ENCODE measurements at places on chromosomes 7 and 10.

DNA sequence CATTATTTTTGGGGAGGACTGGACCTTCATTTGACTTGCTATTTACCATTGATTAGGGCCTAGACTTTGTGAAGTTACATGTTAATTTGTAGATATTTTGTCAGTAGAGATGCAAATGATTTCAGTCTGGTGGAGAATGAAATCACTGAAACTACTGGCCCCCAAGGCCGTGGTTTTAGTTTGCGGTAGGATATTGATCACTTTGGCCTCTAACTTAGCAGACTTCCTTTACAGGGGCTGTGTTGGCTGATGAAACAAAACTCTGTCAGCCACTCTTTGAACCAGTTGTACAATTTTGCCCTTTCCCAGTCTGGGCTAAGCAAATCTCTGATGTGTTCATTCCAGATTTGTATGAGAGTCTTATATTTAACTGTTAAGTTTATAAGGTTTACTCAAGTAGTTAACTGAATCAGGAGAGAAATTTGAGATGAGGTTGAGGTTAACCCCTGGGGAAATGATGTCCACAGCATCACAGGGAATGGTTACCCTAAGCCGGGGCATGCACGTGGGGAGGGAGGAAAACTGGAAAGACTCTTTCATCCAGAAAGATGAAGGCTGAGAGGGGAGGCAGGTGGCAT is 105.7 kb upstream of the INSIG1 start:
- DNase-seq, result no peak

GRCh38 chr10:91088300-91089140 is 131.9 kb upstream of the PCGF5 start:
- DNase-seq, result peak; percentile 31

DNA sequence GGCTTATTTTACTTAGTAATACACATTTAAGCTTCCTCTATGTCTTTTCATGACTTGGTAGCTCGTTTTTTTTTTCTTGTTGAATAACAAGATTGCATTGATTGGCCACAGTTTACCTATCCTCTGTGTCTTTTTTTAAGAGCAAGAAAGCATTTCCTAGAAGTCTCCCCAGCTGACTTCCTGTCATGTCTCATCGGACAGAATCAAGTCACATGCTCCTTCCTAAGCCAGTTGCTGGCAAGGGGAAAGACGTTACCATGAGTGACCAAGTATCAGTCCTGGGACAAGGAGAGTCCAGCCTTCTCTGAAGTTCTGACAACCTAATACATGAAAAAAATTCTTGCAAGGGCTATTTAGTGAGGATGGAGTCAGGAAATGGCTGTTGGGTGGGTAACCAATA is 24.9 kb upstream of the SFRP5 start:
- DNase-seq, result peak; percentile 8

DNA sequence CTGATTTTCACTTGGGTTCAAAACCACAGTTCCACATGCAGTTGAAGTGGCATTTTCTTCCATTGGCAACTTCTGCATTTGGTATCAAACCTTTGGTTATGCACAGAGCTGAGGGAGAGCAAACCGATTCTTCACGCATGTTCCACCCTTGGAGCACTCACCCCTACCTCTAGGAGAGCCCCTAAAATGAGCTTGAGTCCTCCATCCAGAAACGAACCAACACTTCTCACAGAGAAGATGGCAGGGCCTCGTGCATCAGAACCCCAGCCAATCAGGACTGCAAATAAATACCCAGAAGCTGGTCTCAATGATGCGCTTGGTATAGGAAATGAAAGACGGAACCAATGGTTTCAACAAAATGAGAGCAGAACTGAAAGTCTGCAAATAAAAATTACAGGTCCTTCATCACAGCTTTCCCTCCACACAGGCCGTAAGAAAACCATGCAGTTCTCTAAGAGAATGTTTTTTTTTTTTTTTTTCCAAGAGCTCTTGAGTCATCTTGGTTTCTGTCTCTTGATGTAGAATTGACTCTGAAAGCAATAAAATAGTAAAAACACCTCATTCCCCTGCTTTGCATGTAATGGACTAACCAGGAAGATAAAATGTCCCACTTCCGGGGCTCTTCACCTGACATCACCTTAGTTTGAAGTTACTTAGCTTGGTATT is 23.9 kb downstream of the KLF6 start:
- DNase-seq, result peak; percentile 46

- DNase-seq, result peak; percentile 63
These were observed 33.3 kb downstream of the CDK14 start for GRCh38 chr7:90629297-90629918.

GRCh38 chr7:96825285-96825684 is 115.6 kb upstream of the SEM1 start:
- no peak for DNase-seq

GRCh38 chr7:66204822-66205740 is at the start of gene TPST1:
TSS of gene TPST1 (plus strand) at chr7:66205334. CDS start at chr7:66240426, 35,092 bp downstream.
- DNase-seq, result peak; percentile 93

DNA sequence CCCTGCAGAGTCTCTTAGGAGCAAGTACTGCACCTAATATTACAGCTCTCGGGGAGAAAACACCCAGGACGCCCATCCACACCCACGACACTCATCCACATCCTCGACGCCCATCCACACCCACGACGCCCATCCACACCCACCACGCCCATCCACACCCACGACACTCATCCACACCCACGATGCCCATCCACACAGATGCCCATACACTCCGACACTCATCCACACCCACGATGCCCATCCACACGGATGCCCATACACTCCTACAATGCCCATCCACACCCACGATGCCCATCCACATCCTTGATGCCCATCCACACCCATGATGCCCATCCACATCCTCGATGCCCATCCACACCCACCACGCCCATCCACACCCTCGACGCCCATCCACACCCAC is 503.1 kb downstream of the PTPRN2 start:
- no peak for DNase-seq

GRCh38 chr7:97020996-97021746 is 3.5 kb downstream of the DLX5 start:
- no peak for DNase-seq

DNA sequence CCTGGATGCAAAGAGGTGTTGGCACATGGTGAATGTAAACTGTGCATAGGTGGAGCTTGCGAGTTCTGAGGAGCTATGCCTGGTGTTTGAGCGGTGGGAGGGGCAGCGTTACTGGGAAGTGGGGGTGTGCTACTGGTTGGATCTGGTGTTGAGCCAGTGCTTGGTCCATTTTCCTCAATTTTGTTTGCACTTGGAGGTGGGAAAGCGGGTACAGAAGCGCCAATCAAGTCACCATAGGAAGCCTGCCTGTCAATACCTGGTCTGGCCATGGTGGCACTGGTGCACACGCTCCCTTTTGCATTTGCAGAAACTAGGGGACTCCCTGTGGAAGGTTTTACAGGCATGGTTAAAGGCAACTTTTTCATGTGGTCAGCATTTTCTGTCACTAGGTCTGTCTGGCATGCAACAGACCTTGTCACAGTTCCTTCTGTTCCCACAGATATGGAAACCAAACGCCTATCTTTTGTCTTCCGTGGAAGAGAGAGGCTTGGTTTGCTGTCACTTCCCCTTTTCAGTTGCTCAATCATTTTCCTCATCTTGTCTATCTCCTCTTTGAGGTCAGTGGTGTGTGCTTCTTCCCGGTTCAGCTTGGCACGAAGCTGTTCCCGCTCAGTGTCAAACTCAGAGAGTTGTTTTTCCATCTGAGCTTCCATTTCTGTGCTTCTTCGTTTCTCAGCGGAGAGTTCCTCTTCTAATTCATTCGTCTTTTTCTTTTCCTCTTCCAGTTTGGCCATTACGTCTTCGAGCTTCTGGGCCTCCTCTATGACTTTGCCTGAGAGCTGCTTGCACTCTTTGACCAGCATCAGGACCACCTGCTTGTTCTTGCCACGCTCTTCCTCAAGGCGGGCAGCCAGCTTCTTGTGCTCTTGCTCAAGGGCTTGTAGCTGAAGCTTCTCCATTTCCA is 81.1 kb downstream of the CTTNBP2 start:
- DNase-seq, result no peak

GRCh38 chr7:10662491-10662890 is 311.2 kb upstream of the PHF14 start:
- DNase-seq, result no peak

GRCh38 chr10:31358688-31359330 is 39.8 kb downstream of the ZEB1 start:
- no peak for DNase-seq

- DNase-seq, result no peak
These were observed 75.9 kb upstream of the HGF start for GRCh38 chr7:81845744-81846241.

DNA sequence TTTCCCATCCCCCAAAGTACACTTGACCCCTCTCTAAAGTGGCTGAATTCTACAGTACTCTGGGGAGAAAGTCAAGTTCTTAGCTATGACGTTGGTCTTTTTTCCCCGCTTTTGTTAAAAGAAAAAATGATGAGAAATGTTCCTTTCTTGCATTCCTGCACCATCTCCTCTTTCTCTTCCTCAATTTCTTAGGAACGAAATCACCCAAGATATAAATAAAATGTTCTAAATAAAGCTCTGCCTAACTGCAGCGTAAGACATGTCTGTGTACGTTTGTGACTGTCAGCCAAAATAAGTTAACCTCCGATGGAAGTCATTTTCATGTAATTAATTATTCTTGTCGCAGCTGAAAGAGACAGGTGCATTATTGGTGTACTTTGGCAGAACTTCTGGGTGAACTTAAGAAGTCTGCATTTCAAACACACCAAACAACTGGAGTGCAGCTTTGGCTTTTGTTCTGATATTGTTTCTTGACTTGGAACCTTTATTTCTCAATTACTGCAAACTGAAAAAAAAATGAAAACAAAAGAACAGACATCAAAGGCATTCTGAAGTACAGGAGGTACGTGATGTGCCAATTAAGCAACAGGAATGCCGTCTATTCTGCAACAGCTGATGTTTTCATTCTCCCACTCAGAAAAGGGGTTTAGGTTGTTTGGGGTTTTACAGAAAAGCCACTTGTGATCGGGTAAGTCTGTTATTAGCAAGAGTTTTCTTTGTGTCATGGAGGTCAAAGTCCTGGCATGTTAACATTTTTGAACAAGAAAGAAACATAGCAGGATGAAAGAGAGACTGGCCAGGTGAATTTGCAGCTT is 82.4 kb upstream of the SDK1 start:
- no peak for DNase-seq

DNA sequence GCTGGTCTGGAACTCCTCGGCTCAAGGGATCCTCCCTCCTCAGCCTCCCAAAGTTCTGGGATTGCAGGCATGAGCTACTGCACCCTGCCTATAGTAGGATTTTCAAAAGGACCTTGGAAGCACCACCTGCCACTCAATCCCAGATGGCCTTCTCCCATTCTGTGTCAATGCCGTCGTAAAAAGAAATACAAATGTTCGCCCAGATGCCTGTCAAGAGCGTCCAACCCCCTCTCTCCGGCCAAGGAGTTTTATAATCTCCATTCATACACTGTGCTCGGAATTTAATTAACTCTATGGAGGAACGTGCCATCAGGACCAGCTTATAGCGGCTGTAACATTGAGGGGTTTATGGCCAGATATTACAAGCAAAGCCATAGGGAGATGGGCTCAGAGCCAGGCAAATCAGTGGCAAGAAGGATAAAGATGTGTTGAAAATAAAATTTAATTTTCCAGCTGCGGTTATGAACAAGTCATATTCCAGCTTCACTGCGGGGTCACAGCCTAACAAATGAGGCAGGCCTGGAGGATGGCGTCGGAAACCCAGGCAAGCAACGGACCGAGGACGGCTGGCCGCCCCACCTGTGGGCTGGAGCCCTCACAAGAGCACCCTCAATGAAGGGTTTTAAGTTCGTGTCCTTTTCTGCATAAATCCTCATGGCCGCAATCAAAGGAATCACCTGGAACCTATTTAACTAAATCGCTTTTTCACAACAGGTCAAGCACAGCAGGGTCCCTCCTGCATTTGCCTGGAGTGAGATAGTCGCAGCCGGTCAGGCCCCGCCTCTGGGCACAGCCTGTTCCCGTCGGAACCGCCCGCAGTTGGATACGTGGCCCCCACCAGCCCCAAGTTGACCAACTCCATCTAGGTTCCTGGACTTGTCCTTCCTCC is 374.5 kb upstream of the FOXK1 start:
- no peak for DNase-seq

DNA sequence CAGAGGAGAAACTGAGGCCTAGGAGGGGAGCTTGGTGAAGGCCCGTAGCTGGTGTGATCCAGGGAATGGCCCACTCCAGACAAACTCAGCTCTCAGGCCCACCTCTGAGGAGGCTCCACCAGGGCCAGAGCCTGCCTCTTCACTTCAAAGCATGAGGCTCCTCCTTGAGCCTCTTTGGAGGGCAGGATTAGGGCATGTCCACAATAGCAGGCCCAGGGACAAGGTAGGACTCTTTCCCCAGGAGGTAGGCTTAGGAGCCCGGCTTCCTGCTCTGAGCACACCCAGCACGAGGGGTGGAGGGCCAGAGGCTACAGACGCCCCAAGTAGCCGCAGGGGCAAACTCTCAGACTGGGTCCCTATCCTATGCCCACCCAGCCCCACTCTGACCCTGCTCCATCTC is 164.6 kb upstream of the ZMIZ1 start:
- DNase-seq, result no peak

GRCh38 chr7:112537822-112538387 is 57.1 kb downstream of the LSMEM1 start:
- DNase-seq, result no peak

DNA sequence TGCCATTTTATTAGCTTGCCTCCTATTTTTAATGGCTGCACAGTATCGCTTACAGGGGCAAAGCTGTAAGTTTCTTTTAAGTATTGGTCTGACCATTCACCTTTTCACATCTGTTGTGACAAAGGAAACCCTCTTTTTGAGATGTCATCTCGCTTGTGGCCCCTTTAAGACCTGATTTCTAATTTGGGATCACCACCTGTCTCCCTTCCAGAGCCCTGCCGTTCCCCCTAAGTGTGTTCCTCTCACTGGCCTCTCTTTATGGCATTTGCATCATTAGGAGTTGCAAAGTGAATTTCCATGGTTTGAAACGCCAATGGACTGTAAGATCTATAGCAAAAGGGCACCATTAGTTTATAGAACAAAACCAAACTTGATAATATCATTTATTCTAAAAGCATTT is 1.4 kb downstream of the EPDR1 start:
- no peak for DNase-seq

- DNase-seq, result peak; percentile 60
These were observed 177.6 kb downstream of the PARD3 start for GRCh38 chr10:34637418-34637911.

DNA sequence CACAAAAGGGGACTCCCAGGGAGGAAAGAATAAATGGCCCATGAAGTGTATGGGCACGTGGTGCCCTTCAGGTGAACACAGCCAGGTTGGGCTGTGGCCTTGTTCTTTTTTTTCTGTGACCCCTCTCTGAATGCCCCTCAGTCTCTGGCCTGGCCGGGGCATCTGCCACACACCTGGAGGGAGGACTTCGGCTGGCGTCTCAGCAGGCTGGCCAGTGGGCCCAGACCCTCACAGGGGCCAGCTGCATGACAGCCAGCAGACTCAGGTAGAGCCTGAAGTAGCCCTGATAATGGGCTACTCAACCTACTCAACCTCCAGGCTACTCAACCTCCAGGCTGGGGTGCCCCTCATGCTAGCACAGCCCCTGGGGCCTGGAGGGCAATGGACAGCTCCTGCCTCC is 9.8 kb upstream of the CAMK2B start:
- no peak for DNase-seq

Measured in HT1080 (cell line).